ENCODE measurements at places on chromosomes 5 and 9. TPM values are rescaled to one million over a fixed set of nuclear protein-coding genes. Genes with fewer than 3 reads are reported as not detected.

Gene CCDC183
- not detected for total RNA-seq

Gene GPR21
- total RNA-seq: 1.6 TPM

DNA sequence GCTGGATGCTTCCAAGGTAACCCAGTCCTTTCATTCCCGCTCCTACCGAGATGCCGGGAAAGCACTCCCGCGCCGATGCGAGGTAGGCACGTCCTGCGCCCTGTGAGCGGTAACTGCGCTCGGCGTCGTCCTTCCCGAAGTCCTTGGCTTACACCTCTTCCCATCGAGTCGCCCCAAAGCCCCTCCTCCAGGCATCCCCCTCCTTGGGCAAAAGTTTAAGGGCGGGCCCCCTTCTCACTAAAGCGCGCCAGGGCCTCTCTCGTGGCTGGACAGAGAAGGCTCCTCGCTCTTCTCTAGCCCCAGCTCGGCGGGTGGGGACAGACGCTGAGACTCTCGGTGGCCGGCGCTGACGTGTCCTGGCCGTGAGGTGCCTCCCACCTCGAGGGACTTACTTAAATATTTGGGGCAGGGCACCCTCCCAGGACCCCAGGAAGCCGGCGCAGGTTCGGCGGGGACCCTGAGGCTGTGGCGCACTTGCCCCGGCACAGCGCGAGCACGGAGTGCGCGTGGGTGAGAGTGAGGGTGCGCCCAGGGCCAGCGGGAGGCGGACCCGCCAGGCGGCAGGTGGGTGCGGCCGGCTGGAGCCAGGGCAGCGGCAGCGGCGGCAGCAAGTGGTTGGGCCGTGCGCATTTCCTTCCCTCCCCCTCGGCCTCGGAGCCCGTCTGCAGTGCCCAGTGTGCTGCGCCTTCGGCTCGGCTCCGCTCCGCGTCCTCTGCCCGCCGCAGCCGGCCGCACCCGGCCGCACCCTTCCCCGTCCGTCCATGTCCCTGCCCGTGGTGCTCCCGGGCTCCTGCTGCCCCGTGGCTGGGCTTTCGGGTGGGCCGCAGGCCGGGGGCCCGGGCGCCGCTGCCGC, at the start of gene ENTREP1:
Gene ENTREP1, plus strand, starts transcription at position 667 of the 853 bp plus-strand sequence. Its CDS starts 95 bp downstream, at position 762.
- DNase-seq: no peak

DNA sequence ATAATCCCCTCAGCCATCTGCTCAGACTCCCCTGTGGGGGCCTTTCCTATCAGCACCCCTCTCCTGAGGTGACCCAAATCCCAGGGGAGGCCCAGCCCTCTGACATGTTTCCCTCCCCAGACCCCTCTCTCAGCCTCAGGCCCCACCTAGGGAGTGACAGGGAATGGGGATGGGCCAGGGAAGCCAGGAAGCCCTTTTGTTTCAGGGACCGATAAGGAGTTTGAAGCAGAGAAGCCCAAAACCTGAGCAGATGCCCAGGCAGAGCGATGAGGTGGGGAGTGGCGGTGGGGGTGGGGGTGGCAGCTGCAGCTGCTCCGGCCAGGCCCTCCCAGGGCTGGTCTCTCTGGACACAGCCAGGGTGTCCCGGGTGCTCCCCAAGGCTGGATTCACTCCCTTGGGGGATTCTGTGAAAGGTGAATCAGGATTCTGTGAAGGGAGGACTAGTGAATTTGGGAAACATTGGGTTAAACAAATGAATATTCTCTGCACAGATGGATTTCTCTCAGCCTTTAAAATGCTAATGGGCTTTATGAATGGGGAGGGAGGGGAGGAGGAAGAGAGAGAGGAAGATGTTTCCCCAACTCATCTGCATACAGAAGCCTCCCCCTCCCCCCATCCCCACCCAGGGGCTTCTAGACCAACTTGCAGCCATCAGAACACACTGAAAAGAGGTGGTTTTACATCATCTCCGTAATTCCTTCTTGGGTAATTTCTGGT, 17.4 kb downstream of the AKNA start:
- no peak for DNase-seq

DNA sequence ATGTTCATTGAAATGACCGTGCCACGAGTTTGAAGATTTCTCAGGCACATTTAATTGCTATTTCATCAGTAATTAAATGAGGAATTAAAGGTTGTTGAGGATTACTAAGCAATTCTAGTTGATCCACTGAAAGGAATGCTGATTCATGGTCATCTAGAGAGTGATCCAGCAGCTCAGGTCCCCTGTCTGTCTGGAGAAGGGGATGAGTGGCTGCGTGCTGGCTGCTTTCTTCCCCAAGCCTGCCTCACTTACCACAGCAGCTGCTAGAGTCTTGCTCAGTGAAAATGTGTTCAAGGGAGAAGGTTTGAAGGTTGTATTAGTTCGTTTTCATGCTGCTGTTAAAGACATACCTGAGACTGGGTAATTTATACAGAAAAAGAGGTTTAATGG, 7.8 kb upstream of the TGFBI start:
- DNase-seq: no peak

DNA sequence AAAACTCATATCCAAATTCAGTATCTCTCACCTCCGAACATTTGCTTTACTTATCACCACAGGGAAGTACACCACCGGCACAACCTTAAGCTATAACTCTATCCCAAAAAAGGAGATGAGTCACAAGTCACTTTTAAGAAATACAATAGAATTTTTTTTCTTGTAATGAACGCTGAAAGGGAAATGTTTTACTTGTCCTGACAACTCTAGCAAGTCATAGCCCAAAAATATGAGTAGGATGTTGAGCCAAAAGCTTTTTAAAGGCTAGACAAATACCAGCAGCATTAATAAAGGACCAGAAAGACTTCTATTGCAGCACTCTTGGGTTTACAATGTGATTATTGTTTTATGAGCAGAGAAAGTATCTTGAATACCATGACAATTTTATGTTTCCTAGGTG, 147.3 kb upstream of the FST start:
- DNase-seq: no peak

GRCh38 chr5:36836831-36837230, 39.7 kb upstream of the NIPBL start:
- DNase-seq: no peak

- DNase-seq: no peak
Observed at GRCh38 chr5:151800532-151800931, 28.8 kb downstream of the G3BP1 start.

- no peak for DNase-seq
Observed at GRCh38 chr5:112870966-112871365, 9.9 kb downstream of the SRP19 start.

DNA sequence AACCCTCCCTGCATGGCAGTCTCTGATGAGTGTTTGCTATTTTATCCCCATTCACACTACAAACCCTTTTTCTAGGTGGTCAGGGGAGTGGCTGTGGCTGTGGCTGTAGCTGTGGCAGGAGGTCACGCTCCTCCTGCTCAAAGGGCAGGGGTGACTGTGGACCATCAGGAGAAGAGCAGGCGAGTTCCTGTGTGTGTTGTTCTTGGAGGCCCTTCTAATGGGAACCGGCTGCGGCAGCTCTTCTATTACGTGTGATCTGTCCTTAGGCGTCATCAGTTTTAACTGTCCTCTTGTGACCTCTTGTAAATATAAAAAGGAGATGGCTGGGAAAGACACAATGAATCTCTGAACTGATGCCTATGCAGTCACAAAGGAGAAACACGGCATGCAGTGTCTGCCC, 65.1 kb downstream of the ANKH start:
- DNase-seq: no peak

- no peak for DNase-seq
Observed at GRCh38 chr5:99054972-99055371, 126.2 kb upstream of the CHD1 start.

- DNase-seq: no peak
Observed at GRCh38 chr5:134267366-134268018, 41.6 kb upstream of the PPP2CA start.
